ENCODE measurements at places on chromosomes 2 and 18.

DNA sequence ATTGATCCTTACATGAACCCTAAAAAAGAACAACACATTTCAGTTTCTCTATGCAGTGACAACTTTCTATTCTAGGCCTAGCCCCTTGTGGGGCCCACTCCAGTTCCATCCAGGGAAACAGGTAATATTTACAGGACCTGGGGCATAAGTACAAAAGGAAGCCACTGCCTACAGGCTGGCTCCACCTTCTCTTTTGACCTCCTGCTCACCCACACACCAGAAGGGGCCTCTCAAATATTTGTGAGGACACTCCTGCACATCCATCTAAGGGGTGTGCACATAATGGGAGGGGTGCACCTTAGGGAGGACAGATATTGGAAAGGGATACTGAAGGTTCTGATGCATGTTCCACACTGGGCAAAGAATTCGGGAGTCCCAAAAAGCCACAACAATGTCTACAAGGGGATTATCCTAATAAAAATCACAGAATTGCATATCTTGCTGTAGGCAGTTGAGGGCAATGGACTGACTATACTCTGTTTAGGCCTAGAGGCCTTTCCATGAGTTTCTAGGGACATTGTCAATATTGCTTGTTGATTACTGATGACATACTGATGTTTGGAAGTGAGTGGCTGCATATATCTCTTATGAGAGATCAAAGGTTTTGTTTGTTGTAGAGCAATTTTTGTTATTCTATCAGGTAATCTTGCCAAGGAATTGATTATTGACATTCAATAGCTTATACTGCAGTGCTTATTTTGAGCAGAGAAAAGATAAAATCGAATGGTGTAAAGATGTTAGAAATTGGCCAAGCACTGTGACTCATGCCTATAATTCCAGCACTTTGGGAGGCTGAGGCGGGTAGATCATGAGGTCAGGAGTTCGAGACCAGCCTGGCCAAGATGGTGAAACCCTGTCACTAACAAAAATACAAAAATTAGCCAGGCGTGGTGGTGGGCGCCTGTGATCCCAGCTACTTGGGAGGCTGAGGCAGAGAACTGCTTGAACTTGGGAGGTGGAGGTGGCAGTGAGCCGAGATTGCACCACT lies 23.8 kb upstream of the HNRNPA3 start:
- no peak for DNase-seq

DNA sequence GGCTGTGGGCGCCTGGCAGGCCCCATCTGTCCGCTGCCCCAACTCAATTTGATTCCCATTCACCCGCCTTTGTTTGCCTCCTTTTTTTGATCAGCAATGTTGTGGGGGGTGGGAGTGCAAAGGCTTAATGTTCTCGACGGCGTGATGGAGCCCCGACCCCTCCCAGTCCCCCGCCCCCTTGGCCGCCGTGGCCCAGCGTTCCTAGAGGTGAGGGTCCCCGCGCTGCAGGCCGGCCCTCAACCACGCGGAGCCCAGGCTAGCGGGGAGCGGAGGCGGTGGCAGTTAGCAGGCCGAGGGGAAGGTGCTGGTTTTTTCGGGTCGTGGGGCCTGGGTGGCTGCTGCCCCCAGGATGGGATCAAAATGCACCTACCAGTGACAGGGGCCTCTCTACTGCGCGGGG lies 274.7 kb upstream of the SKOR2 start:
- no peak for DNase-seq

- no peak for DNase-seq
Measured at GRCh38 chr18:25998461-25998860, 92.0 kb downstream of the SS18 start.

DNA sequence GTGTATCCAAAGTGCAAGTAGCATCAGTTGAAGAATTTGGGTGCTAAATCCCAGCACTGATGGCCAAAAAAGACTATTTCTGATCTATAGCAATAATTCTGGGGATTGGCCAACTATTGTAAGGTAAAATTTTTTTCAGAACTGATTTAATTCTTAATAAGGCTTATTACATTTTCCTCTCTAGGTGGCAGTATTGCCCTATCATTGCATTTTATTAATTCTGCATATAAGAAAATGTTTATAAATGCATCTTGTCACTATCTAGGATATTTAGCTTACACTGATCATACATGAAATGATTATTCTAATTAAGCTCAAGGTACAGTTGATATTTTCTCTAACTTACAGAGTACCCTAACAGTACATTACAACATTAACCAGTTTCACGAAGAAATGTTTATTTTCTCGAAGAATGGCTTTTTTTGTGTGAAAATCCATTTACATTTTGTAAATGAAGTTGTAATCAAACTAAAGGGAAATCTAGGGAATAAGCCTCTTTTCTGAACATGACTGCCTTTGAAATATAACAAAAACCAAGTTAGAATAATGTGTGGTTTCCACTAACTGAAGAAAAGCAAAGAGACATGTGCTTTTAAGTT lies 11.0 kb downstream of the TTN start:
- DNase-seq = no peak

GRCh38 chr2:191637182-191638078 lies 40.5 kb upstream of the NABP1 start:
- no peak for DNase-seq

DNA sequence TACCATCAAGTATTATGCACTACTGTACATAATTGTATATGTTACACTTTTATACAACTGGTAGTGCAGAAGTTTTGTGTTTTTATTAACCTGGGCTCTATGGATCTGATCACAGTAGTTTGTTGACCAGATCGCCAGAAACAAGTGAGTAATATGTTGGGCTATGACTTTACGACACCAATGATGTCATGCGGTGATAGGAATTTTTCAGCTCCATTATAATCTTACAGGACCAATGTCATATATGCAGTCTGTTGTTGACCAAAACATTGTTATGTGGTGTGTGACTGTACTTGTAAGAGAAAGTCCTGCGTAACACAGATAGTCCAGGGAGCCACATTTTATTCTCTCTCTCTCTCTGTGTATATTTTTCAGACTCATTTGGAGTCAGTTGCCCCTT lies 4.5 kb upstream of the ACOXL start:
- no peak for DNase-seq

- no peak for DNase-seq
Measured at GRCh38 chr2:240733803-240734495, 42.3 kb downstream of the AQP12A start.

- no peak for DNase-seq
Measured at GRCh38 chr2:223306371-223306770, 254.4 kb downstream of the KCNE4 start.

GRCh38 chr2:15334644-15335326 lies 226.3 kb downstream of the NBAS start:
- no peak for DNase-seq

DNA sequence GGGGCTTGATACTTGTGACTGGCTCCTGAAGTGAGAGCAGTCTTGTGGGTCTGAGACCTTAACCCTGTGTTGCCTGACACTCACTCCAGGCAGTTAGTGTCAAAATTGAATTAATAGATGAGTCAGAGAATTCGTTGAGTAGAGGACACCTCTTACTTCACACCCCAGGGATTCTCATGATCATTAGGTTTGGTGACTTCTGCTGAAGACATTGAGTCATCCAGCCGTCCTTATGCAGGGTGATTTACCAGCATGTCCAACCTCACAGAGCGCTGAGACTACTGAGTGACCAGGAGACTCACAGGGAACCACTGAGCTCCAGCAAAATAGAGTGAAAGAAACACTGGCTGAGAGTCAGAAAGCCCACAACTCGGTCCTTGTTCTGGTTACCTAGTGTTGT lies 36.0 kb upstream of the EVA1A start:
- no peak for DNase-seq

- DNase-seq = no peak
Measured at GRCh38 chr2:84487298-84487996, 28.4 kb upstream of the SUCLG1 start.

DNA sequence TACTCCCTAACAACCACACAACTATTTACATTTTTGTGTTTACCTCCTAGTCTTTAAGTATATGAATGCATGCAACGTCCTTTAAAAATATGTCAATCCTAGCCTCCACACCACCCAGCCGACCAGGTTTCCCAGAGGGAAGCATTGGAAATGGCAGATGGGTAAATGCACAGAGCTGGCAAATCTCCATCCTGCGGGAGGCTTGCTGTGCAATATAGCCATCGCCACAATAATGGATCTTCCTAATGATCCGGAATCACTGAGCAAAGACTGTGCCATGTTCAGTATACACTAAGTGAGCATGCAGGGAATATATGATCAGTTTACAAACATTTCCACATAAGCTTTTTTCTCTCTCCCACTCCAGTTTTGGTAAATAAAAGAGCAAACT lies 131.8 kb downstream of the NEDD4L start:
- no peak for DNase-seq

DNA sequence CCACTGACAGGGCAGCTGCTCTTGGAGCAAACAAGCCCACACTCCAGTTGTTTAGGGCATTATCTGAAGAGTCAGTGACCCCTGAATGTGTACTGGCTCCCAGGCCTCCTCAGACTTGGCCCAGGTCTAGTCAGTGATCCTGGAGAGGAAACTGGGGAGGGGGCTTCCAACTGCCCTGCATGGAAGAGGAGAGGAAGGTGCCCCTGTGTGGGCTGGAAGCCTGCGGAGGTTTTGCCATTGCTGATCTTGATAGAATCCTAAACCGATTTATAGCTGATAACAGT lies 197.4 kb downstream of the MGAT5 start:
- DNase-seq = no peak

DNA sequence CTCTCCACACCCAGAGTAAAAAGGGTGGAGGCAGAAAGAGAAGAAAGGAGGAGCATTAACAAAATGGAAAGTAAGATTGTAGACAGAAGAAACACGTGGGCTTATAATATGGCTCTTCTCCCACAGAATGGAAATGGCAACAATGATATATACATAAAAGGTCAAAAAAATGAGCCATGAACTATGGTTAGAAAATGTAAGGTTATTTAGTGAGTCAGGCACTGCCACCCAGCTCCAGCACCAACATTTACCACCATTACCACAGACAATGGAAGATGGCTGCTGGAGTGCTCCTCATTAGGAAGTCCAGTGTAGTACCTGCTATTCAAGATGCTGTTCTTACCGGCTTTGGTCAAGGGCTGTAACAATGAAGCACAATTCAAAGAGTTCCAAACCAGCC lies 258.0 kb downstream of the ZEB2 start:
- DNase-seq = no peak

GRCh38 chr2:238928520-238929241 lies 80.8 kb downstream of the TWIST2 start:
- DNase-seq = no peak

- no peak for DNase-seq
Measured at GRCh38 chr2:146077156-146077555, 1557.2 kb upstream of the ZEB2 start.

- DNase-seq = no peak
Measured at GRCh38 chr2:69767034-69767433, 25.1 kb downstream of the ANXA4 start.

GRCh38 chr2:169867579-169867978 lies 40.3 kb downstream of the UBR3 start:
- no peak for DNase-seq

DNA sequence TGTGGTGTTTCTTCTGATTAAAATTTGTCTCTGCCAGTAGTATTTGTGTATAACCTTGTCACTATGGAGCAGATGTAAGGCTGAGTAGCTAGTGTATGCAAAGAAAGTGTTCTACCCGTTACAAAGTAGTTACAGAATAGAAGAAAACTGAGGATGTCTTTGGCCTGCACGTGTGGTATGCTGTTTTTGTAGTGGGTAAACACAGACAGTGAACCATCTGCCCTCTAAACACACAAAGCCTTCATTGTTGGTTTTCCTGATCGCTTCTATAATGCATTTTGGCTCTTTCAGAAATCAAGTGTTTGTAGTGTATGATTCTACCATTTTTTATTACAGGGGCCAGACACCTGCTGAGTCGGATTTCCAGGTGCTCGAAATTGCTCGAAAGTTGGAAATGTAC lies 61.5 kb downstream of the FARP2 start:
- no peak for DNase-seq

- DNase-seq = no peak
Measured at GRCh38 chr18:9474108-9474982, 968 bp upstream of the RALBP1 start.

- DNase-seq = no peak
Measured at GRCh38 chr2:226358688-226359087, 440.9 kb downstream of the IRS1 start.

DNA sequence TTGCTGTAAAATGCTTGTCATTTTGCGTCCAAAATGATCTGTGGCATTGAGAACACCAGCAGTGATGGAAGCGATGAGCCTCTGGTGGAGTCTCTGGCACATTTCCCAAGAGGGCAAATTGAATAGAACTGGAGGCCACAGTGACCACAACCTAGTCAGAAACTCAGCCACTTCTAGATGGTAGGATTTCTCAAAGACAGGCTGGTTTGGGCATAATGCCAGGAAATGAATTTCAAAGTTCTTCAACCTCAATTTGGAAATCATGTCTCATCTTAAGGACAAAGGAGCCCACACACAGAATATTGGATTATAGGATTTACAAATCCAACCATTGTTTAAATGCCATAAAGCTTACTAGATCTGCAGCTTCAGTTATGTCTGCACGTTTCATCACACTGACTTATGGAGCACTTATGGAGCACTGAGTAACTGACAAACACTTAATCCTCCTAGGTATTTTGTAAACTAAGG lies 132.1 kb downstream of the COL6A3 start:
- no peak for DNase-seq

DNA sequence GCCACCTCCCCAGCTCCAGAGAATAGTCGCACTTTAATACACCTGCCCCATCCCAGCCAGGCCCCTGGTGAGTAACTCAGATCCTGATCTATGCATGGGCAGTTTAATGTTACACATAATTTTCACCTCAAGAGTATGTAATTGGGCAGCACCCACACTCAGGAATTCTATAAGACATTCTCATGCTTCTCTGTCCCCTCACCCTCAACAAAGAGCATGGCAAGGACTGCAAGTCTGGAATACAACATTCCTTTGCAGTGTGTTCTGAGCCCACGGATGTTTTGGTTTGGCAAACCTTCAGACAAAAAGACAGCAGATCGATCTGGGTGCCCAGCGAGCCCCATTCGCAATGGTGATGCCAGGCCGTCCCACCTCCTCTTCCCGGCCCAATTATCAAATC lies 4.9 kb upstream of the SLC14A1 start:
- DNase-seq = no peak

DNA sequence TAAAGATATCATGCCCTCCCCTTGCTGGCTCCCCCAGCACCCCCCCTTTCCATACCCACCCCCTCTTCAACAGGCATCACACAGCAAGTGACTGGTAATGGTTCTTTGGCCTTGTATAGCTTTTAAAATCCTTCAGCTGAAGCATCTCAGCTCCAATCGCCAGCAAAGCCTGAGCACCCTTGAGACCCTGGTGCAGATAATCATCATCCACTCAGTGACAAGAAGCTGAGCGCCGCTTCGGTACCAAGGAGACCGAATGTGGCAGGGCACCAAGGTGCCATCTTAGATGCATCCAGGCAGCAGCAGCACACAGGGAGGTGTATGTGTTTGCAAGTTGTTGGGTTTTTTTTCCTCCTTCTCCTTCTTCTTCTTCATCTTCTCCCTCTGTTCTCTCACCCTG lies 232.7 kb downstream of the BCL11A start:
- no peak for DNase-seq

- no peak for DNase-seq
Measured at GRCh38 chr2:110149330-110150220, 34.0 kb upstream of the MALL start.
